ENCODE measurements at places on chromosomes 6 and 20.

DNA sequence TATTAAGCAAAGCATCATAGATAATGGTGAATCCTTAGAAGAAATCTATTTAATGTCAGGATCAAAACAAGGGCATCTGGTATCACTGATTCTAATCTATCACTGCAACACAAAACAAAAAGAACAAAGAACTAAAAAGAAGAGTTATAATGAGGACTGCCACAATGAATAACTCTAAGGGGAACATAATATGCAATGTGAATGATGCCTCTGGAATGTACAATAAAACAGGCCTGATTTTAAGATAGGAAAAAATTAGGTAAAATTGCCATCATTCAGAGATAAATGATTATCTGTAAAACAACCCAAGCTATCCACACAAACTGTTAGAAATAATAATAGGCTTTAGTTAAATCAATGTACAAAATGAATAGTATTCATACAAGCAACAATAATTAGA lies 936.7 kb upstream of the CITED2 start:
- no peak for DNase-seq

DNA sequence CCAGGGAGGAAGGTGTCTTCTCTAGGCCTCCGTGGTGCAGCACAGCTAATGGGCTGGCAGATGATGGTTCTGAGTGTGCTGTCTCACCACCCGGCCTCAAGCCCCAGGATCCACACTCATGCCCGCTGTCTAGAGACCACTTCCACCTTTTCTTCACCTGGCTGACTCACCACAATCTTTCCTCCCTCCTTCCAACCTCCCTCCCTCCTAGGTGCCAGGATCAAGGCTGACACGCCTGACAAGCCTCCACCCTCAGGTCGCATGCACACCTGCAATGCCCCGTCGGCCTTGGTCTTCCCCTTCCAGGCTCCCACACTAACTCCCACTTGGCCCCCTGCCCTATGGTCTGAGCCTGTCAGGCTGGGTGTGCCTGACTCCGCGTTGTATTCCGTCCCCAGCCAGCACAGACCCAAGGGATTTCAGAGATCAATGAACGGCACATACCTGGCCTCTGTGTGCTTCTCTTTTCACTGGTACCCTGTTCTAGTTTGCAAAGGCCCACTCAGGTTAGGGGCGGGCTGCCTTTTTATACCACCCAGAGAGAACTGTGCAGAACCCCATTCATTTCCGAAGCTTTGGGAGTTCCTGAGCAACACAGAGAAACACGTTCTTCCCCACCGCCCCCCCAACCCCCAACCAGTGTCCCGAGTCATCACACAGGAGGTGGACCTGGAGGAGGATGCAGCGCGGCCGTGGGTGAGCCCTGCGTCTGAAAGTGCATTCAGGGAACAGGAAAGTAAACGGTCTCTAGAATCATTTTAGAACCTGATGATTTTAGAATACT lies 39.3 kb downstream of the PMEPA1 start:
- no peak for DNase-seq

DNA sequence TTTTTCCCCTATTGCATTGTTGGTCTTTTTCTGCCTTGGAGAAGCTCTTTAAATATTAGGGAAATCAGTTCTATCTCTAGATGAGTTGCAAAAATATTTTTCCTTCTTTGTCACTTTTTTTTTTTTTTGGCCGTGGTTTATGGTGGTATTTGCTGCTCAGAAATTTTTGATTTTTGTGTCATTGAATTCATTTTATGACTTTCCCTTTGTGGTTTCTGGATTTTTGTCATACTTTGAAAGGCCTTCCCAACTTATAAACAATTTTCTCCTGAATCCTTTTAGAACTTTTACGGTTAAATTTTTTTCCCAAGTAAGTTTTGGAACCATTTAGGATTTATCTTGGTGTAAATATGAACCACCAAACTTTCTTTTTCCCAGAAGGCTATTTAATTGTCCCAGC lies 145.6 kb downstream of the GJA10 start:
- no peak for DNase-seq

- no peak for DNase-seq
These were observed 8.0 kb downstream of the TRIM10 start for GRCh38 chr6:30152910-30153610.

DNA sequence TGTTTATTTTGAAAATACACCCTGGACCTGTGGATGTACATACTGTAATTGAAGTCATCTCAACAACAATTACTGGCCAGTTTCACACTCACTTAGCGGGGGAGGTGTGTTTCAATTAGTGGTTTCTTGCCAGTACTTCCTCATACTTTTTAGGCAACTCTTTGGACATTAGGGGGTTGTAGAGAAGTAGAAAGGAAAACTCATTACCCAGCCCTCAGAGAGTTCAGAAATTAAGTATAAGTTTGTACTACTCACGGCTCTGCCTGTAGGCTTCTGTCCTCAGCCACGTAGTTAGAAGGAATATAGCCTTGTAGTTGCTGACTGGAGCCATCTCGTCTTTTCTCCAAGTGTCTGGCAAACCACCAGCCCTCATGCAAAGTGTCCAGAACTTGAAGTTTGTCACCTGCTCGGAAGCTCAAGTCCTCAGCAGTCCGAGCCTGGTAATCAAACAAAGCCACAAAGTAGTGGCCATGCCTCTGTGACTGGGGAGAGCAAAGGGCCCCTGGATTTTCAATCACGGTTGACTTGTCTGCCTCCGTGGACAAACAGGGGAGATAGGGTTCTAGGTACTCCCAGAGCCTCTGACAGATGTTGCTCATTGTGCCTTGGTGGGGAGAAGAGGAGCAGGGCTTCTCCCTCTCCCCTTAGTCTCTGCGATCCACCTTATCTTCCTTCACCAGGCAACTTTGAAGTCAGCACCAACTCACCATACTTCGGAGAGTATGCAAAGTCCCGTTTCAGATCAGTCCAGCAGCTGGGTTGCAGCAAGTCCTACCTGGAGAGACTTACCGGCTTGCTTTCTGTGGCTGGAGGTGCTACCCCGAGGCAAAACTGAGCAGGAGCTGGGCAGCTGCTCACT lies 749 bp downstream of the FRK start:
- no peak for DNase-seq

DNA sequence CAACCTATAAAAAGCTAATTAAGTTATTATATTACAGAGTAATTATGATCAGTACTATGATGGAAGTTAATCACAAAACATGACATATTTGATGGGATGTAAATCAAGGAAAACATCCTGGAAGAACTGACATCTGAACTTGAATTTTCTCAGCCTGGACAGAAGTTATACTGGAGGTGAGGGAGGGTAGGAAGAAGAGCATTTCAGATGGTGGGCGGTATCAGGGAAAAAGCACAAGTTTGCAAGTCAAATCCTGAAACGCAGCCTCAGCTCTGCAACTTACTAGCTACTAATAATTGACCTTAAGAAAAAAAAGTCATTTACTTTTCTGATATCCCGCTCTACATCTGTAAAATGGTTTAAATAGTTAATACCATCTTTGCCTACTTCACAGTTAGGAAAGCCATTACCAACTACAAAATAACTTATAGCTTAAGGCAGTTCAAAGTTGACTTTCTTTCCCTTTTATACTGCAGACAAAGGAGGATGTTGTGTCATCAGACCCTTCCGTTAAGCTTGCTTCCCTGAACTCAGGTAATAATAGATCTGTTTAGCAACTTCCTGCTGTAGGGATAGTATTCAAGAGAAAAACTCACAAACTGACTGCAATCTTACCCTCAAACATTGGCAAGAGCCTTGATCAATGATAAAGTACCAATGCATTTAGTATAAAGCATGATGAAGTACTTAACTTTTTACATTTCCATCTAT lies 21.0 kb downstream of the NOL7 start:
- DNase-seq, result no peak

GRCh38 chr6:94372229-94372628 lies 952.9 kb upstream of the EPHA7 start:
- no peak for DNase-seq

GRCh38 chr6:43508481-43509141 lies 1.5 kb downstream of the LRRC73 start:
- no peak for DNase-seq

GRCh38 chr6:38799529-38800184 lies 84.5 kb downstream of the DNAH8 start:
- DNase-seq, result no peak

DNA sequence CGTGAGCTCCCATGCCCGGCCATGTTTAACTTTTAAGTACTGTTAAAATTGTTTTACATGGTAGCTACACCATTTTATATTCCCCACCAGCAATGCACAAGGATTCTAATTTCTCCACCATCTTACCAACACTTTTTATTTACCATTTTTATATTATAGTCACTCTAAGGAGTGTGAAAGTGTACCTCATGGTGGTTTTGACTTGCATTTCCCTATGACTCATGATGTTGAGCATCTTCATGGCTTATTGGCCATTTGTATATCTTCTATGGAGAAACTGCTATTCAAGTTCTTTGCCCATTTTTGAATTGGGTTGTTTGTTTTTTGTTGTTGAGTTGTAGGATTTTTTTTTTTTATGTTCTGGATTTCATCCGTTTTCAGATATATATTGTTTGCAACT lies 15.6 kb upstream of the BPHL start:
- no peak for DNase-seq

- DNase-seq, result no peak
These were observed 343.0 kb downstream of the CDKAL1 start for GRCh38 chr6:20877008-20877937.

GRCh38 chr6:47581591-47581990 lies 104.0 kb downstream of the CD2AP start:
- DNase-seq, result no peak

- DNase-seq, result no peak
These were observed 33.2 kb upstream of the HBS1L start for GRCh38 chr6:135087803-135088202.

DNA sequence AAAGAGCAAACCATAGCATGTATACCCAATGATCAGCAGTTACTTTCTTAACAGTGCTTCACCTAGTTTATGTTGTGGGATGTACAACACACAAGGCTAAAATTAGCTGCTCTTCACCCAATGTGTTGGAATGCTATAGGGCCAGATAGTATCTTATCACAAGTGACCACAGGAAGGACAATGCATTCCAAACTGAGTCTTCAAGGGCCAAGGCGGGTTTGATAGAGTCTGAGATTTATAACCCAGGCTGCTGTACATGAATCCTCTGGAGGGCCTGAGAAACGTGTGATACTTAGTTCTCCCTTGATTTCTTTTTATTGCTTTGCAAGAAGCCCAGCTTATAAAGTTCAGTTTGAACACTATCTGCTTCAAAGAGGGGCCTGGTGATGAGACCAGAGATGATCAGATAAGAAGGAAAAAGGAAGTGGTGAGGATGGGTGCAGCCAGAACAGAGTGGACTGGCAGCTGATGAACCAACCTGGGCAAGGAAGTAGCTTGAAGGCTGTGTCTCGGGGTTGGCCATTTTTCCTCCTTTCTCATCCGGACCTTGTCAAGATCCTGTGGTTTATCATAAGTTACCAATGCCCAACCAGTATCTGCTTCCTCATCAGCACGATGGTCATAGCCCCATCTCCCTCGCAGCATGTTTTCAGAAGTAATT lies 62.2 kb upstream of the BMP2 start:
- DNase-seq, result no peak

GRCh38 chr6:15465212-15465611 lies 197.6 kb downstream of the DTNBP1 start:
- no peak for DNase-seq

DNA sequence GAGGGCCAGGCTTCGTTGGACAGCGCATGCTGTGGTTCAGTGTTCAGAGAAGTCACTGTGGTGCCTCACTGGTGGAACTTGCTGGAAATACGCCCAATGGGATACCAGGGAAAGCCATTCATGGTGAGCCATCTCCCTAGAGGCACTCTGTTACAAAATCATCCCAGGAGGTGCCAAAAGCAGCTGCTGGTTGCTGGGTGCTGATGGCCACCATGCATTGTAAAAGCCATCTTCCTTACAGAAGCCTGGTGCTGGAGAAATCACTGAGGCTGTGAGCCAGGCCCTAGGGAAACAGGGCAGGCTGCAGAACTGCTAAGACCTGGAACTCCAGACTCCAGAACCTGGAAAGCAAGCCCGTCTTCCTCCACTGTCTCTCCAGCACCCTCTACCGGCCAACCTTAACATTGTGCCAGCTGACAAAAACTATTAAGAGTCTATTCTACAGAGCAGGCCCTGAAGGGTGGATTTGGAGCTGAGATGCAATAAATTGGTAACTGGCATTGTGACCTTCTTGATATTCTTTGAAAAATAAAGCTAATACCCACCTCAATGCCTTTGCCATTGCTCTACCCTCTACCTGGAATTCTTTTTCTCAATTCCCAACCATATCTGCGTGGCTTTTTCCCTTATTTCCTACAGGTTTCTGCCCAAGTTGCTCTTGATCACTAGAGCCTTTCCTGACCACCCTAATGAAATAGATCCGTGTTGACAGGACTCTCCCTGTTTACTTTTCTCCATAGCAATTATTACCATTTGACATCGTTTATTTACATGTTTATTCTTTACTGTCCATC lies 18.5 kb downstream of the SNRPB start:
- peak; percentile 60 for DNase-seq

DNA sequence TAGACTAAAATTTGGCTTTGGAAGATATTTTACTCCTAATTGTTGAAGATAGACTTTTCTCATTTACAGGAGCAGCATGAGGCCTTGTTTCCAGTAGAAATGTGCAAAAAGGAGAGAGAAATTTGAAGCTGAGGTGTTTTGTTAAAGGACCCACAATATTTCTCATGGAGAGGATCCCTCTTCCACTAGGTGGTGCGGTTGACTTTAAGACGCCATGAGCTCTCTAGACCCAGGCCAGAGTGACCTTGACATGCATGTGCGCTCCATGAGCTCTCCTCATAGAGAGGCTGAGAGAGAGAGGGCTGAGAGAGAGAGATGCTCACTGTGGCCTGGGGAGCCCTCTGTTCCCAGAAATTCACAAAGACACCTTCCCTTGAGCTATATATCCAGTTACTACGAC lies 861.2 kb upstream of the EYS start:
- DNase-seq, result no peak

DNA sequence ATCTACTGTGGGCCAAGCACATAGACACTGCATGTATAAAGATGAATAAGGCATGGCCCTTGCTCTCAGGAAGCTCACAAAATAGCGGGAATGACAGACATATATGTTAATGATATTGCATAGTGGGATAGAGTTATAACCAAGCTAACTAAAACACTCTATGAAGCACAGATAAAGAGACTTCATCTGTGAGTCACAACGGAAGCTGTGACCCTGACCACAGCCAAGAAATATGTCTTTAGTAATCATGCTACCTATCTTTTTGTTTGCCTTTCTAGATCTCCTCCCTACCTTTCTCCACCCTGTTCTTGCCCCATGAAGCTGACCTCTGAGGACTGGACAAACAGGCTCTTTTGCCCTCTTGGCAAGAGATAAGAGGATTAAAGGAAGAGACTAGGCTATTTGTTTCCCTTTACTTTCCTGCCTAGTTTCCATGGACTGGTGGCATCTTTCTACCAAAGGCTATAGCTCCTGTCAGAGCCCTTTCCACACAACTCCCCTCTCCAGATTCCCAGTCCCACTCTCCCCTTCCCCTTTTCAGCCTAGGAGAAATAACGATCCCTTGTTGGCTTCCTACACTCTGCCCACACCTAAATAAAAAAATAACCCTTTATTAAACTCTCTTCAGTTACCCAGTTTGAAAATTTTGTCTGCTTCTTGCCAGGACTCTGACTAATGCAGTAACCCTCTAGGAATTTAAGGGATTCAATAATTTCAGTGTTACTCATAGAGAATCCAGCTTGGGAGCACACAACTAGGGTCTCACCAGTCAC lies 504.9 kb upstream of the MARCKS start:
- no peak for DNase-seq

Measured in stimulated activated CD4-positive, alpha-beta T cell treated with anti-CD3 and anti-CD28 coated beads, Interleukin-1b, Interleukin-23, amount 100 ng/mL, for 24 hours (primary cell).